ENCODE measurements at places on chromosomes 2 and 18. TPM values are rescaled to one million over a fixed set of nuclear protein-coding genes. Genes with fewer than 3 reads are reported as not detected.

Gene ESPNL
- total RNA-seq = not detected

Gene LRP2
- under 0.01 TPM for total RNA-seq

Gene DNER
- total RNA-seq = 1.3 TPM

Gene CETN1
- total RNA-seq = not detected

All from body of pancreas (tissue), 4 donors.